Muscle of arm (tissue), 14 donors: ENCODE measurements at places on chromosomes 2 and 18.

DNA sequence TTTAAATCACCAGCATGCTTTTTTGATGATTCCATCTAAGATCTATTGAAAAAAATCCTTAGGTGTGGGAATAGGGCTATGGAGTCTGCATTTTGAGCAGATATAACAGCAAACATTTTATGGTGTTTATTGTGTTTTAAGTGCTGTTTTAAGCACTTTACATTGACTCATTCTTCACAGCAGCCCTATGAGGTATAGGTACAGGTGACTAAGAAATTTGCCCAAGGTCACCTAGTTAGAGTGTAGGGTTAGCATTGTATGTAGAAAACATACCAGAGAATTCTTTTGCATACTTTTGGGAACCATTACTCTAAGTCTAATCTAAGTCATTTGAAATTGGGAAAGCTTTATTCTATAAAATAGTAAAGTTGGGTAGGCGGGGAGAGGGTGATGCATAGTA lies 31.3 kb downstream of the PPM1B start:
- DNase-seq: no peak

GRCh38 chr2:177816766-177817165 lies 255.8 kb downstream of the PDE11A start:
- DNase-seq: no peak

DNA sequence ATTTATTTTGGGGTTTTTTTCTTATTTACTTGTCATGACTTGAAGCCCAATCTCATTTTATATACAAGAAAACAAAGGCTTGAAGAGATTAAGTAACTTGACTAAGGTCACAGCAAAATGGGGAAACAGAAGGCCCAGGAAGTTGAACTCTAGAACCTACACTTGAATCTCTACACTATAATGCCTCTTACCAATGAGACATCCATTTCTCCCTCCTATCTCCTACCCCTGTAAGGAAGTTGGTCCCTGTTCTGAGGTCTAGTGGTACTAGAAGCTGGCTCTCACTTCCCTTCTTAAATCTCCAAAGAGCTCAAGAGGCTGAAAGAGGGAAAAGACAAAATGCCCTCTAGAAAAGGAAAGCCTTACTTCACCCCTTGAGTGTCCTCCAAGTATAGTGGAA lies 25.5 kb upstream of the IHH start:
- no peak for DNase-seq

- DNase-seq: no peak
Measured at GRCh38 chr2:166360906-166361305, 14.8 kb downstream of the SCN9A start.

DNA sequence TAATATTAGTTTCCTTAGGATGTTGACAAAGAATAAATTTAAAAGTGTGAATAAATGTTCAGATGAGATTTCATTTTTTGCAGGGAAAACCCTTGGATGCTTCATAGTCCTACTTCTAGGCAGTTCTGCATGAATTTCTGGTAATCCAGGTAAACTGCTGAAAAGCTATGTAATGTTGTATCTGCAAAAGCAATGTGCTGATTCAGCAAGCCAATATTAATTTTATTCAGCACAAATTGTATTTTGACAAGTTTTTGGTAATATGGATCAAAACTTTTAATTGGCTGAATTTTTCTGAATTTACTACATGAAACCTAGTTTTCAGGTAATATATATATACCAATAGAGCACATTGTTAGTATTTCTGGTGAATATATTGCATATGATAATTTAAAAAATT lies 17.8 kb upstream of the RBBP8 start:
- no peak for DNase-seq

GRCh38 chr18:31302991-31303390 lies 15.0 kb upstream of the DSG1 start:
- DNase-seq: no peak

- DNase-seq: no peak
Measured at GRCh38 chr2:5758346-5758745, 66.2 kb downstream of the SOX11 start.

DNA sequence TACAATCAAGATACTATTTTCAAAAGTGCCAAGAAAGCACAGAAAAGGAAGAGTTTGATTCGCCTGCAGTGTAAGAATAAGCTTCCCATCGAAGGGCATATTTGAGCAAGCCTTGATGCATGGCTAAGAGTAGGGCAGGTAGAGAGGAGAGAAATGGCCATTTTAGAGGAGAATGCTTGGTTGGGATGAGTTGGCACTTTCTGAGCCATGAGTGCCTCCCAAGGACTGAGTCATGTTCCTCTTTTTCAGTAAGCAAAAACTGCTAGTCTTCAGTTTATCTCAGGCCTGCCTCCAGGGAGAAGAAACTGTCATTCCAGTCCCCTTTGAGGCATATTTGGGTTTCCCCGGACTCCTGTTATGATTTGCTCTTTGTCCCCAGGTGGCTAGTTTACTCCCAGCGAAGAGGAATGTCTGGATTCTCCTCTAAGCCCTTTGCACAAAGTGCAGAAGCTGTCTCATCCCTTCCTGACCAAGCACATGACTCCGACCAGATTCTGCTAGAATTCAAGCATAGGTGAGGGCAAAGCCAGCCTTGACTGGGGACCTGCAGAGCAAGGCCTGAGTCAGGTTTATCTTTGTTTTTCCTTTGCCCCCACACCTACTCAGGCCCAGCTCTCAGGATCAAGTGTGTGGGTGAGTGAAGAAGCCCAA lies 115.2 kb downstream of the TTC32 start:
- no peak for DNase-seq

DNA sequence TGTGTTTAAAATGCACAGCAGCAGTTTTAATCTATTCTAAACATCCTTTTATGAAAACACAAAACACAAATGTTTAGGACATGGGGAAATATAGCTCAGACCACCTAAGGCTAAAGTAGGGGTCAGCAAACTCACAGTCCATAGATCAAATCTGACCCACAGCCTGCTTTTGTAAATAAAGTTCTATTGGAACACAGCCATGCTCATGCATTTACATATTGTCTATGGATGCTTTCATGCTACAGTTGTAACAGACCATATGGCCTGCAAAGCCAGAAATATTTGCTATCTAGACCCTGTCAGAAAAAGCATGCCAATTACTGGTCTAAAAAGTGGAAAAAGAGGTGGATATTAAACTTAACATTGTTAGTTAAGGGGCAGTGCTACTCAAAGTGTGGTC lies 1105.4 kb upstream of the KLHL29 start:
- DNase-seq: no peak

GRCh38 chr2:198279026-198279425 lies 474.6 kb downstream of the PLCL1 start:
- peak; percentile 48 for DNase-seq

GRCh38 chr2:171095014-171095582 lies 65.6 kb downstream of the TLK1 start:
- DNase-seq: no peak

GRCh38 chr2:146004462-146004861 lies 1484.5 kb upstream of the ZEB2 start:
- DNase-seq: no peak

DNA sequence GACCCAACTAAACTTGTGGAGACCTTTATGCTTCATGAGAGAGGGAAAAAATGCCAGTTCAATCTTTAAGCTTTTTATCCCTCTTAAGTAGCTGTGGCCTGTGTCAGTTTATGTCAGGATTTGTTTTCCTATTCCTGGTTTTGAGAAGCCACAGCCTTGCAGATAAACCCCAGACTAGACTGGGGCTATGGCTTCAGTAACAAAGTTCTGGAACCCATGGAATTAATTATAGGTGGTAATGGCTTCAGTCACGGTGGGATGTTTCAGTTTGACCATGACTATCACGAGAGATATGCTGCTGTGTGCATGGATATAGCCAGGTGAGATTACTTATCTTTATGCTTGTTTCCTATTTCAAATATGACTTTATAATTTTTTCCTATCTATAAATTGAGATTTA lies 134.8 kb downstream of the RAPGEF4 start:
- no peak for DNase-seq

- no peak for DNase-seq
Measured at GRCh38 chr18:6661692-6662415, 67.7 kb upstream of the ARHGAP28 start.

DNA sequence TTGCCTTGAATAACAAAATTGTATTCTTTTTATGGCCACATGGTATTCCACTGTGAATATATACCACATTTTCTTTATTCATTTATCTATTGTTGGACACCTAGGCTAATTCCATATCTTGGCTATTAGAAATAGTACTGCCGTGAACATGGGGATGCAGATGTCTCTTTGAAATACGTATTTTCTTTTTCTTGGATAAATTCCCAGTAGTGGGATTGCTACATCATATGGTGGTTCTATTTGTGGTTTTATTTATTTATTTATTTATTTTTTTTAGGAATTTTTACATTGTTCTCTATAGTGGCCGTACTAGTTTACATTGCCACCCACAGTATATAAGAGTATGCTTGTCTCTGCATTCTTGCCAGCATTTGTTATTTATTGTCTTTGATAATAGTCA lies 679.8 kb upstream of the NRXN1 start:
- no peak for DNase-seq

DNA sequence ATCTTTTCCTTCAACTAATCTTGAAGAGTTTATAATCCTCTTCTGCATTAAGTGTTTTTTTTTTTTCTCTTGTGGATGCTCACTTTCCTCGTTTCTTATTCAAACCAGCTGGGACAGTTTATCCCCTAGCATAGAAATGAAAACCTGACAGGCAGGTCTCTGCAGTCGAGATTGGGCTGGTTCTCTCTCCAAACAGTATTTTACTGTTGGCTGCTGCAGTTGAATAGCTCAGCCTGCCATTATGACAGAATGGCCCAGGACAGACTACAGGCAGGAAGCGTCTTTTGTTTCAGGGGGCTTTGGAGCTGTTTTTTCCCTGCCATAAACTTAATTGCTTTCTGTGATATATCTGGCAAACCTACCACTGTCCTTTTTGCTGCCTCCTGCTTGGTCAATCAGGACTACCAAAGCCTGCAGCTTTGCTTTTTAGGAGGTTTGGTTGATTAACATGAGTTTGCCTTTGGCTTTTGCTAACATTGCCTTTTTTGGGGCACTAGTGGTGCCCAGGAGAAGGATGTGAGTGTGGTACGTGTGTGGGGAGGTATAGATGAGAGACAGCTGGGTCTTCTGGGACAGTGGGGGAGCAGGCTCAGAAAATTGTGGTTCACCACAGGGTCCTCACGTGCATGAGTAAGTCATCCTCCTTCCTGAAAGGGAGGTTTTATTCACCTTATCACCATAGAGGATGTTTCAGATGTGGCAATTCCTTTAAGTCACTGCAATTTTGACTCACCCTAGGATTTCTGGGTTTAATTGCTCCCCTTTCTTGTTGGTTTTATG lies 128.7 kb downstream of the LYPD6B start:
- no peak for DNase-seq

DNA sequence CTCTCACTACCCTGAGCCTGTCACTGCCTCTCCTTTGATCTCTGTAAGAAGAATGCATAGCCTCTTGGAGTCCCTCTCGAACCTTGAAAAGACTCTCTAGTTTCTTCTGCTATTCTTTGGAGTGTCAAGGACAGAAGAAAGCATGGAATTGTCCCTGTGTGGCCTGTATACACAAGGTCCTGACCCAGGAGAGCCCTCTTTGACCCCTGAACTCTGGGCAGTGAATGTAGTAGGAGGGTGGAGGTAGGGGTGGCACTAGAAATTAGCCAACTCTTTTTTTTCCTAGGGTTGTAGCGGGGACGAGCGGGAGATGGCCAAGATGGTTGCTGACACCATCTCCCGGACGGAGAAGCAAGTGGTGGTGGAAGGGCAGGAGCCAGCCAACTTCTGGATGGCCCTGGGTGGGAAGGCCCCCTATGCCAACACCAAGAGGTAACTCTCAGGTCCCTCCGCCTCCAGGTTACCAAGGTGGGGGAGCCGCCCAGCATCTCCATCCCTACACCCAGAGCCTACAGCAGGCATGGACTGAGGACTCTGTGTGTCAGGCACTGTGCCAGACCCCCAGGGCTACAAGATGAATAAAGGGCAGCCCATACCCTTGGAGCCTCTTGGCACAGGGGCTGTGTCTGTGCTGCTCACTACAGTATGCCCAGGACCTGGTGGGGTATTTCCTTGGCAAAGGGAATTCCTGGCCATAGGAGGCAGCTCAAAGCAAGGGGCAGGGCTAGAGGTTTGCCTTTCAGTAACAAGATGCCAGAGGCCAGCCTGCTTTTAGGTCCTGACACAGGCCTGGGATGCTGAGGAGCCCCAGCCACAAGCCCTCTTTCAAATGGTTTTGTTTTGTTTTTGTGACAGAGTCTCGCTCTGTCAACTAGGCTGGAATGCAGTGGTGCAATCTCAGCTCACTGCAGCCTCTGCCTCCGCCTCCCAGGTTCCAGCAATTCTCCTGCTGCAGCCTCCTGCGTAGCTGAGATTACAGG lies 16.4 kb downstream of the VIL1 start:
- DNase-seq: no peak

GRCh38 chr2:159960414-159960813 lies 102.0 kb downstream of the PLA2R1 start:
- DNase-seq: no peak

- no peak for DNase-seq
Measured at GRCh38 chr18:27164905-27165304, 20.2 kb downstream of the CHST9 start.

- no peak for DNase-seq
Measured at GRCh38 chr2:28172114-28172898, 220.4 kb upstream of the FOSL2 start.

DNA sequence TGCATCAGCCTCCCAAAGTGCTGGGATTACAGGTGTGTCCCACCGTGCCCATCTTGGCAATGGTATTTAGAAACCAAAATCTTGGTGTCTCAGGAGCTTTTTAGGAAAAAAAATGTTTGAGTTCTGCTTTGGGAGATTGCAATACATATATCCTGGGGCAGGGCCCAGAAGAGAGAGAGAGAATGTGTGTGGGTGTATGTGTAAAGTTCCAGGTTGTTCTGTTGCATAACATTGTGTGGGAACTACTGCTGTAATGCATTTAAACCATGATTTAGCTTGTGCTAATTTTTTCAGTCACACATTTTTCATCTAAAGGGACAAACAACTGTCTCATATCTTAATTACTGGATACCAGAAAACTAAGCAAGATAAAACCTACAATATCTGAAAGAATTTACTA lies 70.8 kb upstream of the NABP1 start:
- no peak for DNase-seq

DNA sequence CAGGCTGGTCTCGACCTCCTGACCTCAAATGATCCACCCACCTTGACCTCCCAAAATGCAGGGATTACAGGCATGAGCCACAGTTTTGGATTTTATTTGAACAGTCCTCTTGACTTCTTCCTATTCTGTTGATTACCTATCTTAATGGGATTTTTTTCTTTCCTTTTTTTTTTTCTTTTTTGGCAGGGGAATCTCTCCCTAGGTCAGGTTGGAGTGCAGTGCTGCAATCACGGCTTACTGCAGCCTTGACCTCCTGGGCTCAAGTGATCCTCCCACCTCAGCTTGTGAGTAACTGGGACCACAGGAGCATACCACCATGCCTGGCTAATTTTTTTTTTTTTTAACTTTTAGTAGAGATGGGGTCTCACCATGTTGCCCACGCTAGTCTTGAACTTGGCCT lies 2.8 kb downstream of the MTHFD2 start:
- DNase-seq: no peak

- DNase-seq: no peak
Measured at GRCh38 chr2:98827625-98828368, 96.9 kb upstream of the MGAT4A start.
